Gastrocnemius medialis (tissue), 4 donors: ENCODE measurements at places on chromosomes 16 and 17. TPM values are rescaled to one million over a fixed set of nuclear protein-coding genes. Genes with fewer than 3 reads are reported as not detected.

Gene TSPAN10
- total RNA-seq: not detected

Gene PRKCB
- total RNA-seq: 1.2 TPM

Gene SOX15
- total RNA-seq: 0.66 TPM

Gene SOX9
- total RNA-seq: 1.0 TPM

Gene PRSS33
- not detected for total RNA-seq

Gene SPATA22
- 0.22 TPM for total RNA-seq

Gene CARD14
- not detected for total RNA-seq

Gene DRC3
- 0.81 TPM for total RNA-seq

Gene RBFOX1
- 42.5 TPM for total RNA-seq

Gene PAM16
- total RNA-seq: 121 TPM

Gene MYH13
- total RNA-seq: not detected

Gene NPIPB13
- 0.75 TPM for total RNA-seq

Gene VTN
- not detected for total RNA-seq

Gene CTRL
- not detected for total RNA-seq

Gene SMG1
- total RNA-seq: 183 TPM
